DMS79 treated with DMSO at 0.1 percent for 48 hours (cell line): ENCODE measurements at places on chromosomes 1 and 21.
A peak's percentile ranks its signal among the peaks of the same experiment; 100 is the strongest.

- DNase-seq = no peak
These were observed 202.0 kb downstream of the LRRC40 start for GRCh38 chr1:70003211-70003908.

DNA sequence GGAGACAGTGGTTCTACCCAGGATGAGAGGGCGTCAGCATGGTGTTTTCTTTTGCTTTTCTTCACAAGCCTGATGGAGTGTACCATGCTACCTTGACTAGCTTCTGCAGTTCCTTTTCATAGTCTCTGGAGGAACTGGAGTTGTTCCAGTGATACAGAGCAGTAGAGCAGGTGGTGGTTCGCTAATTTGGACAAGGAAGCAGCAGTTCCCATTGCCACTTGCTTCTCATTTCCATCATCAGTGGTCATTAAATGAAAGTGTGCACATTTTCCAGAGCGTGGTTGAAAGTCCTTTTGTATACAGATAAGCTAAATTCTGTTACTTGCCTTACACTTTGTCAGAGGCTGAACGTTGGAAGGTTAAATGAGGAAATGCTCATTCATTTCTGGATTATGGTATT lies 182.3 kb downstream of the C1orf21 start:
- no peak for DNase-seq

DNA sequence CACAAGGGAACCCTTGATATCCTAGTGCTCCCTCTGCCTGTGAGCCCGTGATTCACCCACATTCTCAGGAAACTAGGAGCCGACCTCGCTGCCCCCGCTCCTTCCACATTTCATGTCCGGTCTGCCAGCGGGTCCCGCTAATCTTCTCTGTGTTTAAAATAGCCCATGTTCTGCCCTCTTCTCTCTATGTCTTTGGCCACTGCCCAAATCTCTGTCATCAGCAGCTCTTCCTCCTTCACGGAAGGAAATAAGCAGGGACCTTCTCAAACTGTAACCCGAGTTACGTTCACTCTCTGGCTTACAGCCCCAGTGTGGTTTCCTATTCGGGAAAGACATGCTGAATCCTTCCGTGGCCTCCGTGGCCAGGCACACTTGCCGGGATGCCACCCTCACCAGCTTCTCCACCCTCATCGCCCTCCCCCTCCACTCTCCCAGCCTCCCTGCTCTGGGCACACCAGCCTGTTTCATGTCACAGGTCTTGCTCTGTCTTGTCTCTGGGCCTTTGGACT lies 21.1 kb upstream of the UBXN10 start:
- DNase-seq = no peak

GRCh38 chr1:14780271-14780670 lies 181.8 kb downstream of the KAZN start:
- DNase-seq = no peak

- no peak for DNase-seq
These were observed 82.0 kb upstream of the ESRRG start for GRCh38 chr1:216805233-216805632.

- no peak for DNase-seq
These were observed 25.1 kb downstream of the AK4 start for GRCh38 chr1:65172936-65173690.

DNA sequence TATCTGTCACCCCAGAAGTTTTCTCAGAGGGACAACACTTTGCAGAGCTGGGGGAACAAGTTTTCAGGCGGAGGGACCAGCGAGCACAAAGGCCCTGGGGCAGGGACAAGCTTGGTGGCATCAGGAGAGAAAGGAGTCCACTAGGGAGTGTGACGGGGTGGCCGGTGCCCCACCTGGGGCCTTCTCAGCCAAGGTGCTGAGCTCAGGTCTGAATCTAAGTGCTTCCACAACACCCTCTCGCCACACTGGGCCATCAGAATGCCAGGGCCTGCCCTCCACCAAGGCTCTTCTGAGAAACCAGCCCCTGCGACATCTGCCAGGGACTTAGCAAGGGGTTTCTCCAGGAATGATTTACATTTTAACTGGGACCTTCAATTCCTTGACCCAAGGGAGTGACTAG lies 7.8 kb upstream of the TNFRSF8 start:
- no peak for DNase-seq

- no peak for DNase-seq
These were observed 376.9 kb downstream of the HHIPL2 start for GRCh38 chr1:222171005-222171404.

- DNase-seq = no peak
These were observed 124.0 kb upstream of the C8B start for GRCh38 chr1:57089855-57090254.

DNA sequence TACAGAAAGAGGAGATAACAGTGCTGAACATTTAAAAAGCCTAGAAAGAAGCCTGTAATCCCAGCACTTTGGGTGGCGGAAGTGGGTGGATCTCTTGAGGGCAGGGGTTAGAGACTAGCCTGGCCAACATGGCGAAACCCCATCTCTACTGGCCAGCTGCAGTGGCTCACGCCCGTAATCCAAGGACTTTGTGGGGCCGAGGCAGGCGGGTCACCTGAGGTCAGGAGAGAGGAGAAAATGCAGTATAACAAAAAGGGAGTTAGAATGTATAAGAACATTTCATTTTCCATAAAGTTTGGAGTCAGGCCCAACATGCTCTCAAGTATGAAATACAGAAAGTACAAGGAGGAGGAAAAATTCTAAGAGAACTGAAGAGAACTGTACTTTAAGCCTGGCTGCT lies 134.5 kb downstream of the SMYD3 start:
- no peak for DNase-seq

- DNase-seq = no peak
These were observed 23.6 kb downstream of the RAP1GAP start for GRCh38 chr1:21645550-21645949.

DNA sequence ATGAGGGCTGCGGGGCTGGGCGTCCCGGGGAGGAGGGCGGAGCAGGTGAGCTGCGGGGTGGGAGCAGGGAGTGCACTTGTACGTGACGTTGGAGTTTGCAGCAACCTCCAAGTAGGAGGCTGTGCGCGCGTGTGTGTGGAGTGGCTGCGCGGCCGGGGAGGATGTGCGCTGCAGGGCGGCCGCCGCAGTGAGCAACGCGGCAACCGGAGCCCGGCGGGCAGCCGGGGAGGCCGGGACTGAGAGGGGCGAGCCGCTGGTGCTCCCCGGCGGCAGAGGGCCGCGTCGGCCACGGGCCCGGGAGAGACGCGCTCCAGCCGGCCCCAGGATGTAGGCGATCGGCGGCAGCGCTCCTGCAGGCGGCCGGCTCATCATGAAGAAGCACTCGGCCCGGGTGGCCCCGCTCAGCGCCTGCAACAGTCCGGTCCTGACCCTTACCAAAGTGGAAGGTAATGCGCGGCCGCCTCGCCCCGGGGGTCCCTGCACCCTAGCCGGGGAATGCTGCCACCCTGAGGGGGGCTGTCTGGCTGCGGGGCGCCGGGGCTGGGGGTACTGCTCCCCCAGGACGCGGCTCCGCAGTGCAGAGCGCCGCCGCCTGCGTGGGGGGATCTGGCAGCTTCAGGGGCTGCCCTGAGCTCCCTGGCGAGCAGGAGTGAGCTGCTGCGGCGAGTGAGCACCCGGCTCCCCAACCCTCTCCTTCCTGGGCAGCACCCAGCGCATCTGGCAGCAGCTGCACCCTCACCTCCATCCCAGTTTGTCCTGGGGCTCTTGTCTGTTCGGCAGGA lies 158.9 kb upstream of the COA6 start:
- DNase-seq = no peak

DNA sequence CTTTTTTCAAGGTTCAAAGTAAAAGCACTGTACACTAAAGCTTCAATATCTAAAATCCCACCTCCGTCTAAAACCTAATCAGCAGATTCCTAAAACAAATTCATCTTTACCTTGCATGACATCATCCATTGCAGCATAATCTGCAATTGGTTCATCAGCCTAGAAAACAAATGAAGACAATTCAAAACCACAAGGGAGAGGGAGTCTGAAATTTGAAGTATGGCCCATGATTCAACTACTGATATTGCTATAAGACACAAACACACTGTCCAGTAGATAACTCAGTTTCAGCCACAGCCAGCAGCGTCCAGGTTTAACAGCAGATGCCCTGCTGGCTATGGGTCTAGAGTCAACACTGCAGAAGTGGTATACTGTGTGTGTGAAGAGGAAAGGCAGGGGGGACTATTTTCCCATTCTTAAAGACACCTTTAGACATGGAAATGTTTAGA lies 17.9 kb upstream of the RAP1GAP start:
- no peak for DNase-seq

GRCh38 chr1:9229549-9229948 lies 5.0 kb upstream of the H6PD start:
- DNase-seq = no peak

GRCh38 chr1:163922743-163923201 lies 601.0 kb downstream of the NUF2 start:
- DNase-seq = no peak

DNA sequence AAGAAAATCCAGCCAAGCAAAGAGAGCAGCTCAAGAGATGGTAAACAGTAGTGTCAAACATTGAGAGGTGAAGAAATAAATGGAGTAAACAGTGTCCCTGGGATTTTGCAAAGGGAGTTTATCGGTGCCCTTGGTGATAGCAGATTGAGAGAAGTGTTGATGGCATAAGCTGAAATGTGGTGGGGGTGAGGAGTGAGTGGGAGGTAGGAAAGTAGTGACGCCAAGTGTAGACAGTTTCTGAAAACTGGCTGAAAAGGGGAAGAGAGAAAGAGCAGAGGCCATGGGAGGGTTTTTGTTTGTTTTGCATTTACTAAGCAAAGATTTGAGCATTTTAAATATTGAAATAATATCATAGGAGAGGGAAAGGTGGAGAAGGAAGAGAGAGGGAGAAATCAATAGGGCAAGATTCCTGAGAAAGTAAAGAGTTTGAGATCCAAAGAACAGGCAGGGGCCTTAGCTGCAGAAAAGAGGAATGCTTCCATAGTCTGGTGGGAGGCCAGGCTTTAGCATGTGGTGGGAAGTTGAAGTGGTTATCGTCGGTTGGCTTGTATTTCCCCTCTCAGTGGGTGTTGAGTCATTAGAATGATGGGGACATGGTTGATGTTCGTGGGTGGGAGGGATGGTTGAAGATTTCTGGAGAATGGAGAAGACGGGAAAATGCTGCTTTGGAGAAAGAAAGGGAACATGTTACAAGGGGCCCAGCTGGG lies 26.8 kb upstream of the RASAL2 start:
- DNase-seq = no peak

- DNase-seq = no peak
These were observed 196 bp downstream of the ALX3 start for GRCh38 chr1:110070282-110070669.

- DNase-seq = no peak
These were observed at the start of gene CYP4B1 for GRCh38 chr1:46798810-46799209. TSS of gene CYP4B1 (plus strand) at chr1:46799046. CDS start at chr1:46799082, 36 bp downstream.

DNA sequence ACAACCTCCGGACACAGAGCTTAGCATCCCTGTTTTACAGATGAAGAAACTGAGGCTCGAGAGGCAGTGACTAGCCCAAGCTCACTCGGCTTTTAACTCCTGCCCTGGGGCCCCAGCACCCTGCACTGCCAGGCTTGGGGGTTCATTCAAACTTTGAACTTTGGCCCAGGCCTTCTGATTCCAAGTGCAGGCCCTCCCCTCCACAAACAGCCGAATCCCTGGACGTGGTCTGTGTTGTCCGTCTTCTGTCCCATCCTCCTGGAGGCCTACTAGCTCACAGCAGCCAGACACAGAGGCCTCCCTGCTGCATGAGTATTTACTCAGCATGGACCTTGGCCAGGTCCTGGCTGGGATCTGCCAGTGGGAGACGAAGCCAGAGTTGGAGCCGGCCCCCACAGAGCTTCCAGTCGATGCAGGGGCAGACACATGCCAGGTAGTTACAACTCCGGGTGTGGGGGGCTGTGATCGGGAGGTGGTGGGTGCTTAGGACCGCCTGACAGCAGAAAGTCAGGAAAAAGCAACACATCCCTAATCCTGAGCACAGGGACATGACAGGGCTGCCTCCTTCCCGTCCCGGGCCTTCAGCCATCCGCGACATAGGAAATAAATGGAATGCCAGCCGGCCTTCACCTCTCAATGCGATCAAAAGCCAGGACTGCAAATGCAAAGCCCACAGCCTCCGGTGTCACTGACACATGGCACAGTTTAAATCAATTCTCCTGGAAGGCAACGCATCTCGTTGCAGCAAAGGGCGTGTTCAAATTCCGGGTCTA lies 7.4 kb downstream of the IFFO2 start:
- no peak for DNase-seq

DNA sequence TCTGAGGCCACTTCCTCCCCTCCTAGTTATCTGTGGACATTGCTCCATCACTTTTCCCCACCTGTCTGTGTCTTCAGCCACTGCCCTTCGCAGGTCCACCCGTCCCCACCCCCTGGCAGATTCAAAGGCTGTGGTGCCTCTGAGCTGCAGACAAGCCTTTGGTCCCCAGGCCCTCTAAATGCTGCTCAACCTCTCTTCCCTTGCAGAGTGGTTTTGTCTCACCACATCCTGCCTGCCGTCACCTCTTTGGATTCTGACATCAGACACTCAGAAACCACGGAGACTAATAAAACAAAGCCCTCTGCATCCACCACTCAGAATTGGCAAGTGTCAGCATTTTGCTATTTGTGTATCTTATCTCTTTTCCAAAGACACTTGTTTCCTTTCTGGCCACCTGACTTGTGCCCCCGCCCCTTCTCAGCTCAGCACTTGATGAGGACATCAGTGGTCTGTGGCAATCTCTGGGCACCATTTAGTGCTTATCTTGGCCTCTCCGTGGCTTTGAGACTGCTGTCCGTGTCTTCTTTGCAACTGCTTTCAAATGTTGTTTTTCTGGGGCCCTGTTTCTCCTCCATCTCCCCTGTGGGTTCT lies 7.7 kb downstream of the CNIH3 start:
- DNase-seq = peak; percentile 71

- no peak for DNase-seq
These were observed 502.9 kb upstream of the ZRANB2 start for GRCh38 chr1:71583756-71584155.

GRCh38 chr1:245704341-245704740 lies 549.6 kb downstream of the KIF26B start:
- DNase-seq = no peak

DNA sequence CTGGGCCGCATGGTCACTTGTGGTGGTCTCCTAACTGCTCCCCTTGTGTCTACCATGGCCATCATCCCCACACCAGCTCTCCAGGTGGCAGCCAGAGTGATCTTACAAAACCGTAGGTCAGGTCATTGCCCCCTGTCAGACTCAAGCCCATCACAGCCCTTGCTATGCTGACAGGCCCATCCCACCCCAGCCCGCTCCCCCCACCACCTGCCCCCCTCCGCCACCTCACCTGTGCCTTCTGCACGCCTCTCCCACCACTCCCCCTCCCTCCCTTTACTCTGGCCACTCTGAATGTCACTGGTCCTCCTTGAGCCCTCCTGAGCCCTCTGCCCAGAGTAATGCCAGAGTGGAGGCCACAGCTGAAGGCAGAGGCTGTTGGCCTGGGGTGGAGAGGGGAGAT lies 28.5 kb downstream of the TEX35 start:
- no peak for DNase-seq
